CD4-positive, alpha-beta T cell treated with Interleukin-21 for 1 hour (primary cell): ENCODE measurements at places on chromosomes 16 and 17.

- DNase-seq = no peak
Observed at GRCh38 chr17:17275971-17276370, 5.1 kb downstream of the COPS3 start.

DNA sequence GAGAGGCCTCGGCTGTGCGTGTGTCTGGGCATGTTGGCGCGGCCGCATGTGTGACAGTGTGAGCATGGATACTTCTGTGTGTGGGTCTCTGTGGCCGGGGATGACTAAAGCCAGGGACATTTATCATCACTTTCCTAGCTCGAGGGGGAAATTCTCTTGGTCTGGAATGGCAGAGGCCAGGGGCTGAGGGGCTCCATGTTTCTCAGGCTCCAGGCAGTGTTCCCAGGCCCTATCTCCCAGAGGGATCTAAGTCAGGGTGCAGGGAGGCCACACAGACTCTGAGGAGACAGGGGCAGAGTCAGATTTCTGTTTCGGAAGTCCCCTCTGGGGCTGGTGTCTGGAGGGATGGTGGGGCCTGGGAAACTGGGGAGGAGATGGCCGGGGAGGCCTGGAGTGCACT, 23.7 kb upstream of the SPNS2 start:
- DNase-seq = no peak

DNA sequence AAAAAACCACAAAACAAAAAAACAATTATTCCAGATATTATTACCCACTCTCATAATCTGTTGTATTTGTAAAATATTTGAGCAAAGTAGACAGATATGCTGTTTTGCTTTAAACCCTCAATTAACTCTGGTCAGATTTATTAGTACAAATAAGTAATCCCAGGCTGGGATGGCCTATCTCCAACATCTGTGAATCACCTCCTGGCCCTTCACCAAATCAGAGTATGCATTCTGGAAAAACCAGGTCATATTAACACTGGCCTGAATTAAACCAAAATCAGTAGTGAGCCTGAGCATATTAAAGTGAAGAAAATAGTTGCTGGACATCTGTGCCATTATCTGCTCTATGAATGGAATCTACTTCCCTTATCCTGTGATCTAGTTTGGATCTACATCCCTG, 41.0 kb downstream of the STAT3 start:
- no peak for DNase-seq

DNA sequence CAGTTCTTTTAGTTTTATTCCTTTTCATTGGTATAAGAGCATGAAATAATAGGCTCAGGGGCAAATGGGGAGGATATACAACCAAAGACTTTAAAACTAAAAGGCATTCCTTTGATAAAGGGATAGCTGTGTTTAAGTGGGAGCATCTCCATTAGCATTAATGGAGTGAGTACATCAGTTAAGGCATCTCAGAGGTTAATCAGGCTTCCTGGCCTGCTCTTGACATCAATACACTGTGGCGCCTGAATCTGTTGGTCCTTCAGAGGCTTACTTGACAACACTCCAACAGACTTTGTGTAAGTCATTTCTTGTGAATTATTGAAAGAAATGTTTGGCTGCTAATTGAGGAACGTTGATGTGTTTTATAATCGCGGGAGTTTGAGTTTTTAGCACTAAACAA, 230.7 kb downstream of the BCAS3 start:
- no peak for DNase-seq

- DNase-seq = peak; percentile 72
Observed at GRCh38 chr16:56203052-56203451, 11.8 kb downstream of the GNAO1 start.

DNA sequence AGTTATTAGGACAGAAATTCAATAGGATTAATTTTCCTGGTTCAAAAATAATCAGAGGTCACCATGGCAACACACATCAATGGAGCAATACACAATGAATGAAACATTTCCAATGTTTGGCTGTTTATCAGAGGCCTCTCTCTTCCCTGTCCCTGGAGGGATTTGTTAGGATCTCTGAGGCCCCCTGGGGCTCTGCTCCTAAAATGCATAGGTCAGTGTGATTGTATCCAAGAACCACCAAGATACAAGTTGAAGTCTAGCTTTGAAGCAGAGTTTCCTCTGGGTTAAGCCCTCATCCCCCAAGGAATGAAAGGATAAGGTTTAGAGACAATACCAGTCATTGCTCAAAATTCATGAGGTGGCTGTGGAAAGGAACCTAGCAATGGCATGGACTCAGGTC, 561.2 kb upstream of the C16orf82 start:
- DNase-seq = no peak

DNA sequence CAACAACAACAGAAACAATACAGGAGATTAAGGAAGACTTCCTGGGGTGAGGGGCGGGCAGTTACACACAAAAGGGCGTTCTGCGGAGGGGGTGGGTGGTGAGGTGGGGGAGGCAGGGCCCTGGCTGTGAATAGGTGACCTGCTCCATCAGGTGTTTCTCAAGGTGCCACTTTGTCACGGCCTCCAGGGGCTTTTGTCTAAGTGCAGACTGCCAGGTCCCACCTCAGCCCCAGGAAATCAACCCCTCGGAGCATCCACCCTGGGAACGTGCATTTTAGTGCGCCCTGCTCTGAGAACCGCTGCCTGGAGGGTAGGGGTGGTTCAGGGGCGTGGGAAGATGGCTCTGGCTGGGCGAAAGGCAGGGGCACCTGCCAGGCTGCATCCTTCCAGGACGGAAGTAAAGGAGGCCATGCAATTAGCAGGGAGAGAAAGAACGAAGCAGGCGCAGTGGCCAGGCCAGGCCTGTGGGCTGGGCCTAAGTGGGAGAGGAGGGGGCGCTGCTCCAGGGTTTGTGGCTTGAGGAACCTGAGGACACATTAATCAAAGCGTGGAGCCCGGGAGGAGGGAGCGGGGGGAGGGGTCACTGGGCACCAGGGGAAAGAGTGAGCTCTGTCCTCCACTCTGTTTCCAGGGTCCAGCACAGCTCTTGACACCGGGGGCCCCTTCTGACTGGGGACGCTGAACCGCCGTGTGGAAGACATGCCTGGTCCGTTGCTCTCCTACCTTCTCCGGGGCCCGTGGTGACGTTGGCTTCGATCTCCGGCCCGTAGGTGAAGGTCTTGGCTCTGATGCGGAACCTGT, 49.4 kb upstream of the CDC42EP4 start:
- DNase-seq = no peak

- DNase-seq = no peak
Observed at GRCh38 chr17:38532451-38532850, 73.3 kb downstream of the SRCIN1 start.

DNA sequence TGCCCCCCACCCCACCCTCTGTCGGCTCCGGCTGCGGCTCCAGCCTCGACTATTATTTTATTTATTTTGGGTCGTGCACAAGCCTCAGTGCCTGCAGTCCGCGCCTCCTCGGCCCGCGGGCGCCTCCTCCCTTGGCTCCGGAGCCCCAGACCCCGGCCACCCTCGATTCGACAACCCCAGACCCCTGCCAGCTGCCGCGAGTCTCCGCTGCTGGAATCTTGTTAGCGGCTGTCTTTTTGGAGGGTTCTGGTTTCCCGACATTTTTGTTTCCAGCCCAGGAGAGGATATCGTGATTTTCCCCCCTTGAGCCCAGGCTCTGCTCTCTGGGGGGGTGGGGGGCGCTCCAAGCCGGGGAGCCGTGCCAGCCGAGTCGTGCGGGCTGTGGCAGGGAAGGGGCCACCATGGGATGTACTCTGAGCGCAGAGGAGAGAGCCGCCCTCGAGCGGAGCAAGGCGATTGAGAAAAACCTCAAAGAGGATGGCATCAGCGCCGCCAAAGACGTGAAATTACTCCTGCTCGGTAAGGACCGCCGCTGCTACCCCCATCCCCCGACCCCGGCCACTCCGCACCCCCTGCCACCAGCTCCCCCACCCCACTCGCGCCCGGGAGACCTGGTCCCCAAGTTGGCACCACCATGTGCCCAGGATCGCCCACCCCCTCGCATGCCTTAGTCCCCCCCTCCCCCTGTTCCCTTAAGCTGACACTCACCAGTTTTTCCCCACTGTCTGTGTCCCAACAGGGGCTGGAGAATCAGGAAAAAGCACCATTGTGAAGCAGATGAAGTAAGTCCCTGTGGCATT, 746 bp downstream of the GNAO1 start:
- no peak for DNase-seq

- DNase-seq = peak; percentile 7
Observed at GRCh38 chr16:46612121-46612520, 9.1 kb downstream of the SHCBP1 start.

- no peak for DNase-seq
Observed at GRCh38 chr17:35744830-35745229, 8.2 kb downstream of the GAS2L2 start.

- DNase-seq = no peak
Observed at GRCh38 chr16:17367923-17368322, 102.8 kb downstream of the XYLT1 start.

DNA sequence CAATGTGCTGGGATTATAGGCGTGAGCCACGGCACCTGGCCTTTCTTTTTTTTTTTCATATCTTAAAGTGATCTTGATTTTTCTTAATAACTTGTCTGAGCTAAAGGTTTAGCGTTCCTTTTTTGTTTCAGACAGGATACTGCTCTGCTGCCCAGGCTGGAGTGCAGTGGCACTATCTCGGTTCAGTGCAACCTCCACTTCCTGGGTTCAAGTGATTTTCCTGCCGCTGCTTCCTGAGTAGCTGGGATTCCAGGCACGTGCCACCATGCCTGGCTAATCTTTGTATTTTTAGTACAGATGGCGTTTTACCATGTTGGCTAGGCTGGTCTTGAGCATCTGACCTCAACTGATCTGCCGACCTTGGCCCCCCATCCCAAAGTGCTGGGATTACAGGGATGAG, 4.0 kb downstream of the RUSF1 start:
- no peak for DNase-seq

DNA sequence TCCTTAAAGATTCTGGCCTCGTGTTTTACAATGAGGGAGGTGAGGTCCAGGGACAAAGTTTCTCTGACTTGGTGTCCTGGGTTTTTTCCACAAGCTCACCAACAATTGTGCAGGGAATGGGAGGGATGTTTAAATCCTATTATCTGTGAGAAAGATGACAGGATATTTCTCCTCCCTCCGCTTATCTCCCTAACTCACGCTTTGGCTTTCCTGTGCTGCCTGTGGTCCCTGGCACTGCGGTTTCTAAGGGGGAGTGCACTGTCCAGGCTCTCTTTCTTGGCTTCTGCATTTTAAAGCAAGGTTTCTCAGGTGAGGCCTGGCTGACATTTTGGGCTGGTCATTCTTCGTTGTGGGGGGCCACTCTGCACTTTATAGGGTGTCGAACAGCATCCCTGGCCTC, 16.4 kb downstream of the GGA3 start:
- DNase-seq = no peak

DNA sequence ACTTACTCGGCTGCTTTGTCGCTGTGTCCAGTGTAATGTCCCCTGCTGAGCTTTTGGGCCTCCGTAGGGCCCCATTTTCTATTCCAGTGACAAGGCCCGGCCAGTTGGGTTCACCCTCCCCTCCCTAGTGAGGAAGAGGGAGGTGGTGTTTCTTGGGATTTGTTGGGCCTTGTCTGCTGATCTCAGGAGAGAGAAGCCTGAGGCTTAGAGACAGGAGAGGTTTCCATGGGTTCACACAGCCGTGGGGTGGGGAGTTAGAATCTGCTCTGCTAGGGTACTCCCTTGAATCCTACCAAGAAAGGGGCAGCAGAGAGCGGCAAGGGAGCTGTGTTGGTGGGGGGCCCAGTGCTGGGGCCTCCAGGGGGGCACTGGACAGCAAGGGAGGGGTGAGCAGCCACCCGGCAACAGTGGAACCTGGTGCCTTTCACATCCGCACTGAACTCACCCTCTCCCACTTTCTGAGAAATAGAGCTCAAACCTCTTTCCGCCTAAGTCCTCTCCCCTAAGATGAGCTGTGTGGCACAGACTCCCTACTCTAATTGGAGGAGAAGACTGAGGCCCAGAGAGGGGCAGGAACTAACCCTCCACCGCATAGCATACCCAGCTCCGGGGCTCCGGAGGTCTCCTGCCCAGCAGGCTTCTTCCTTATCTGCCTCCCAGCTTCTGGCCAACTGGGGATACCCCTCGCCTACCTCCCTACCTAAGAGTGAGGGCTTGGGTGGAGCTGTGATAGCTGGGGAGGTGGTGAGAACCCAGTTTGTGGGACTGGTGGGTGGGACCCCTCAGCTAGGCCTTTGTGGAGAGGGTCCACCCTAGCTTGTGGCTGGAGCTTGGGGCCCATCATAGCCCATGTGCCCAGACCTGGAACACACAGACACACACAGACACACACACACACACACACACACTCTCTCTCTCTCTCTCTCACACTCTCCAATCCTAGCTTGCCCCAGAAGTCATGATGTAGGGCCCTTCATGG, 6.8 kb downstream of the TBKBP1 start:
- peak; percentile 44 for DNase-seq

DNA sequence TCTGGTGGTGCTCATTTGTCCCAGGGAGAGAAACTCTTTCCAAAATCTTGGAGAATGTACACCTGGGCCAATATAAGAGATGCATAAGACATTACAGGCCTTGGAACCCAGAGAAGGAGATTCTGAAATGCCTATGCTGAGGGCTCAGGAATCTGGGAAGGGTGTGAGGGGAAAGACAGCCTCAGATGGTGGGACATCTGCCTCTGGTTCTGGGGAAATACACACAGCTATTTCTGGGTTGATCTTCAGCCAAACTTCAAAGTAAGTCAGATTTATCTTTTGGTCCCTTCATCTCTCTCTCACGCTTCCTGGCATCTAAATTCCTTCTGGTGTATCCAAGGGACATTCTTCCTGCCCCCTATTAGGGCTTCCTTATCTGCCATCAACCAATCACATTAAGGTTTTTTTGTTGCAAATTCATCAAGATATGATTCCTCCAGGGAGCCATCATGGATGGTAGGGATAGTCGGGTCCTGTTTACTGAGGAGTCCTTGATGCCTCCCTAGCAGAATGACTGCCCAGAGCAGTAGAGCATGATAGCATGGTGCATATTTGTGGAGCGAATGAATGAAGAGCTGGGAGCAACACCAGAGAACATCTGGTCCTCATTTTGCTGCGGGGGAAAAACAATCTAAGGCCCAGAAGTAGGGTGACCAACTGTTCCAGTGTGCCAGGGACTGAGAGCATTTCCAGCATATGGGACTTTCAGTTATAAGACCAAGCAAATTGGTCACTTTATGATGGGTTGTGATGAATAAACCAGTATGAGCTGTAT, 35.7 kb upstream of the DYNLL2 start:
- DNase-seq = no peak

DNA sequence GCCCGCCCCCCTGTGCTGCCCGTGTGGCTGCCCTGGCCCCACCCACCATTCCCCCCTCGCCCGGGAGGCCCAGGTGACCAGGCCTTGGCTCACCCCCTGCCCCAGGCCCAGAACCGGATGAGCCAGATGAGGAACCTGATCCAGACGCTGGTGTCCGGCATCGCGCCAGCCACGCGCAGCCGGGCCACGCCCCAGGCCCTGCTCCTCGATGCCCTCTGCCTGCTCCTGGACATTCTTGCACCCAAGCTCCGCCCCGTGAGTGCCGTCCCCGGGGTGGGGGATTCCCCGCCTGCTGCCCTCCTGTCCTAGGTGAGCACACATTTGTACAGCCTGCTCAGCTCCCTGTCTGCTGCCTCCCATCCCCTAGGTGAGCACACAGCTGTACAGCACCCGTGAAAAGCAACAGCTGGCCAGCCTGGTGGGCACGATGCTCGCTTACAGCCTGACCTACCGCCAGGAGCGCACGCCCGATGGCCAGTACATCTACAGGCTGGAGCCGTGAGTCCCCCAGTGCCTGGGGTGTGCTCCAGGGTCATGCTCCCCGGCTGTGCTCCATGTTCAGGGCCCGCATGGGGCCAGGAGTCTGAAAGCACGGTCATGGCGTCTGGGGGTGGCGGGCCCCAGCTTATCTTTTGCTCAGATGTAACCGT, 4.8 kb downstream of the GNG13 start:
- DNase-seq = no peak

- DNase-seq = peak; percentile 65
Observed at GRCh38 chr17:75260641-75261335, 618 bp downstream of the GGA3 start.
